DMS 273 treated with DMSO at 0.1 percent for 48 hours (cell line): ENCODE measurements at places on chromosomes 5 and 9.

DNA sequence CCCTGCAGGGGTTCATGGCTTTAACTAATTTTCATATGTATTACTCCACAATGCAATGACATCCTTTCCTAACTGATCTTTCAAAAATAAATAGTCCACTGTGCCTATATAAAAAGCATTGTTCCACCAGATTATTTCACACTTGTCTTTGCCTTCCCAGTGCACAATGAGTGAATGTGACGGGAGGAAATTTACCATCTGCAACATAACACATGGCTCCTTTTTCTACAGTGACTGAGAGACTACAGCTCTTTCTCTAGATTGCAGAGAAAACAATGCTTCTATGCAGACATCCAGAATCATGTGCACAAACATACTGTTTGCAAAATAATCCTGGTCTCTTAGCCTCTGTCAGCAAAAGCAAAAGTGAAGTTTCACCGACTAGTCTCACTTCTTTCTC lies 483.7 kb upstream of the PIK3R1 start:
- DNase-seq: no peak

GRCh38 chr9:112169368-112169767 lies 5.7 kb downstream of the SUSD1 start:
- DNase-seq: no peak

- DNase-seq: no peak
Observed at GRCh38 chr5:154757814-154758406, 2.7 kb downstream of the LARP1 start.

- peak; percentile 63 for DNase-seq
Observed at GRCh38 chr5:143887903-143888665, 76.1 kb downstream of the HMHB1 start.

- no peak for DNase-seq
Observed at GRCh38 chr9:81499594-81499993, 189.8 kb downstream of the TLE1 start.

- no peak for DNase-seq
Observed at GRCh38 chr9:20930836-20931235, 100.6 kb downstream of the HACD4 start.

DNA sequence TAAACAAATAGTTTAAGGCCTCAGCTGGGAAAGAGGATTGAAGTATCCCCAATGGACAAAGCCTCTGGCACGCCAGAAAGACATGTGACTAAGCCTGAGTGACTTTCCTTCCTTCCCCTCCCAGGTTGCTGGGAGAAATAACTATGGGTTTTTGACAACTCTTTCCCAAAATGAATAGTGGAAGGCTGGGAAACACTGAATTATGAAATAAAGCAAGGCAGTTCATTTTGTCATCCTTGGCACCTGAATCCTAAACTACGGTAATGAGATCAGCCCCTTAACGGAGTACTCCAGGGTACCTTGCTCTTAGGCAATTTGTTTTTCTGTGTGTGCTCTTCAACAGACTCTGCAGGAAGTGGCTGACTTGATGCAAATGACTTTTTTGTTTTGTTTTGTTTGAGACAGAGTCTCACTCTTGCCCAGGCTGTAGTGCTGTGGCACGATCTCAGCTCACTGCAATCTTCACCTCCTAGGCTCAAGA lies 75.2 kb downstream of the LMNB1 start:
- no peak for DNase-seq

DNA sequence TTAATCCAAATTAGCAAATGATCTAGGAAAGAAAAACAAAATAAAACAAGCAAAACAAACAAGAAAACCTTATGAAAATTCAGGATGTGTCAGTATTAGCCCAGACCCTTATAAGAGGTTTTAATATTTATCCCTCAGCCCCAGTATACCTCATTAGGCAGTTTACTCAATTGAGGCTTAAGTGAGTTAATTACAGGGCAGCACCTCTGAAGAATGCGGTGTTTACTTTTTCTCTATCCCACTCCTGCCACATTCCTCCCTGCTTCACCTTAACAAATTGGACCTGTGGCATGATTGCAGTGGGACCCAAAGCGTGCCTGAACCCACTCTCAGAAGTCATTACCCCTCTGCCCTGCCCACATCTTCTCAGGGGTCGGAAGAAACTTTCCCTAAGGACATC lies 67.1 kb downstream of the SIL1 start:
- no peak for DNase-seq

DNA sequence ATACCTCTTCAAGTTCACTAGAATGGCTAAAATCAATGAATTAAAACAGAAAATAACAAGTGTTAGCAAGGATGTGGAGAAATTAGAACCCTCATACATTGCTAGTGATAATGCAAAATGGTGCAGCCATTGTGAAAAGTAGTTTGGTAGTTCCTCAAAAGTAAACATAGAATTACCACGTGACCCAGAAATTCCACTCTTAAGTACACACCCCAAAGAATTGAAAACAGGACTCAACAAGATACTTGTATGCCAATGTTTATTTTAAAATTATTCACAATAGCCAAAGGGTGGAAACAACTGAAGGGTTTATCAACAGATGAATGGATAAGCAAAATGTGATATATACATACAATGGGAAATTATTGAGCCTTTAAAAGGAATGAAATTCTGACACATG lies 70.3 kb downstream of the BARX1 start:
- DNase-seq: no peak

GRCh38 chr5:107184871-107185270 lies 485.9 kb downstream of the EFNA5 start:
- DNase-seq: no peak

DNA sequence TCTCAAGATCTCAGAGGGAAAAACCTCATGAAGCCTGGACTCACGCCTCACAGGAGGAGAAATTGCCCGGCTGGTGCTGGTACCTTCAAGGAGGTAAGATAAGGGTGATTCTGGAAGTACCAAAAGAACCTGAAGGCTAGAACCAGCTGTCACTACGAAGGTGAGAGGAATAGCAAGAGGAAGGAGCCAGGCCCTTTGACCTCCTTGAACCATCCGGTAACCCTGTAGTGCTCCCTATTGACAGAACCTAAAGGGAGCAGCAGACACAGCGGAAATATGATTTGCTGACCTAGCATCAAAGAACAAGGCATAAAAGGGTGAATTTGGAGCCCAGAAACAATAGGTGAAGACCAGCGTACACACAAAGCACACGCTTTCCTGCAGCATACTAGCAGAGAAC lies 92.2 kb downstream of the DOCK8 start:
- no peak for DNase-seq

DNA sequence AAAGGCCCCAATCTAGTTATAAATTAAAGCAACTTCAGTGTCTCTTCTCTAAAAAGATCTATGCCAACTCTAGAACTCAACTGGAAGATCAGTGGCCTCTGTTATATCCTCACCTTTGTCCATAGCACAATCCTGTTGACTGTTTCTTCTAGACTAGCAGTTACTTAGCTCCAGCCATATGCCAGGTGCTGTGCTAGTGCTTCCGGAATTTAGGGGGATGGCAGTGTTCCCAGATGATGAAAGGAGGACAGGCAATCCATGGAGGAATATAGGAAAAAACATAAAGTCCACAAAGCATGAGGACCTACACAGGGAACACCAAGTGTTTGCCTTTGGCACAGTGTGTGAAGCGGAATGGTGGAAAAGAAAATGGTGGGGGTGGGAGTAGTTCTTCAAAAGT lies 214.3 kb downstream of the MAPKAP1 start:
- no peak for DNase-seq

GRCh38 chr5:12695651-12696050 lies 791.4 kb upstream of the CTNND2 start:
- no peak for DNase-seq

DNA sequence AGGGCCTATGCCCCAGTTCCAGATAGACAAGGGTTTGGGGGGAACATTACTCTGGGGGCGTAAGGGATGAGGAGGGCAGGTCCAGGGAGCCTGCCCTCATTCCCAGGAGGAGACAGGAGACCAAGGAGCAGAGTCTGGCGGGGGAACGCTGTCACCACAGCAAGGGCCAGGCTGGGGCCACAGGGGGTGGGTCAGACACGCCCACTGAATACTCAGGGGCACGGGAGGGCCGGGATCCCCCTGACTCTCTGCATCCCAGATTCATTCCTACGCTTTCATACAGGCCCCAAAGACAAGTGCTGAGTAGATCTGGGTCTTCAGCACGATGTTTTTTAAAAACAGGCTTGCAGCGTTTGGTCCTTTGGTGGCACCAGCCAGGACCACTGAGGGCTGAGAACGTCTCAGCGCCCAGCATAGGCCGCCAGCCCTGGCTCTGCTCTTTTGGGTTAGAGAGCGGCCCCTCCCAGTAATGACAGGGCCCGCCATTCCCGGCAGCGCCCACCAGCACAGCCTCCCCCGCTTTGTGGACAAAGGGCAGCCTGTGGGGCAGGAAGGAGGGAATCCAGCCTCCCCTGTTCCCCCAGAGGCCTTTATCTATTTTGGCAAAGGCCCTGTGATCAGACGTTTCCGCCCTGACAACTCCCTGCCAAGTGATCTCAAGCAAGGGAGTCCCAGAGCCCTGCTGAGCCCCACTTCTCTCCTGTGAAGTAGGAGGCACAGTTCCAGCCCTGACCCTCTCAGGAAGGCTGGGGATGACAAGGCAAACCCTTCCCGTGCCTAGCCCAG lies 24.9 kb downstream of the NEK6 start:
- no peak for DNase-seq

DNA sequence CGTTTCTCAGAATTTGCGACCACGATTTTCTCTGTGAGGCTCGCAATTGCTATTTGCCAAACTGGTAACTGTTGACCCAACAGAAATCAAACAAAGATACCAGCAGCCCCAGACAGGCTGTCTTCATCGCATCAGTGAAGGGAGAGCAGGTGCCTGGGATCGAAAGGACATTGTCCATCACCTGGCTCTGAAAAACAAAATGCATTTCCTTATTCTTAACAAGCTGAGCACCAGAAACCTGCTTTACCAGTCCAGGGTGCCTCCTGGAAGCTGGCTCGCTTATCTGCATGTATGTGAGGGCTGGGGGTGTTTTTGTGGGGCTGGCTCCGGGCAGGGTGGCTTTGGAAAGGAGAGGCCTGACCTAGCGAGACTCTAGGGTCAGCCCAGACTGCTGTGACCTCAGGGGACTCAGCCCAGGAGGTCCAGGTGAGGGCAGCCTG lies 24.7 kb downstream of the WWC1 start:
- DNase-seq: no peak
